ENCODE measurements at places on chromosomes 6 and 20.

DNA sequence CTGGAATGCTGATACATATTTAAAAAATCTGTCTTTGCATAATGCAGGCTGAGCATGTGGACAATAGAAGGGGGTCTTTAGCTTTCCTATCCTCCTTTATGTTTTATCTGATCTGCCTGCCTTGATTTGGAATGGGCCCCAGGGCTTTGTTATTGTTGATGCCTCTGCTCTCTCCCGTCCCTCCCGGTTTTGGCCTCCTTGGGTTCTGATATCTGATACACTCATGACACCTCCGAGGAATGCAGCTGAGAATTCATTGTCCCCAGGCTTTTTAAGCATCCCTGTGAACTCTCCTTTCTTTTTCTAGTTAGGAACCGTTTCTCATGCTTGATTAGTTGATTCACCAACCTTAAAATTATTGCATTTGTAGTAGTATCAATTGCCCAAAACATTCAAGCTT is 185.5 kb upstream of the RALGAPA2 start:
- DNase-seq = no peak

- peak; percentile 53 for DNase-seq
Measured at GRCh38 chr6:29792123-29793035, 35.2 kb upstream of the HLA-G start.

- no peak for DNase-seq
Measured at GRCh38 chr6:114162691-114163347, 180.0 kb downstream of the HS3ST5 start.

DNA sequence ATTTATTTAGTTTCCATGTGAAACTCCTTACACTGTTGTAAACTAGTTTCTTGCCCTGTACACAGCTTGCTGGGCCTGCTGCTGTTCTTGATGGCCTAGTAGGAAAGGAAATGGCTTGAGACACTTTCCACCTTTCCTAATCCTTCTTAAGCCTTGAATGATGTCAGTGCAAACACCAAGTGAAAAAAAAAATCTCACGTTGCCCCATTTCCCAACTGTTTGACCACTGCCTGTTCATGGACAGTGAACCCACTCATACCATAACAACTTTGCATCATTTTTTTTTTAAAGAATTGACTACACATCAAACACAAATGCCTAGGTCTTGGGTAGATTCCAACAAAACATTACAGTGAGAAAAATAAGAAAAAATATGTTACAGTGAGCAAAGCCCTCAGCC is 653.6 kb upstream of the FLRT3 start:
- DNase-seq = no peak

DNA sequence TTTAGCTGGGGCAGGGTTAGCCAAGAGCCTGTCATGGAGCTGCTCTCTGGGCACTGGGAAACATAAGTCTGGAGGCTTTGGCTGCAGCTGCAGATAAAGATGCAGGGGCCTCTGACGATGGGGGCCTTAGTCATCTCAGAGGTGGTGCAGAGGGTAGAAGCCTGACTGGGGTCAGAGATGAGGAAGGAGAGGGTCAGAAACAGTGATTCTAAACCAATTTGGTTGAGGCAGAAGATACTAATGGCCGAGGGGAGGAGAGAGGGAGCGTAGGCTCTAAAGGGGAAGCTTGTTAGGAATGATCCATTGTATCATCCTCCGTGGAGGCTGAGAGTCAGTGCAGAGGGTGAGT is 33.8 kb downstream of the PLEKHG1 start:
- no peak for DNase-seq

GRCh38 chr6:68476611-68477010 is 158.5 kb upstream of the ADGRB3 start:
- DNase-seq = no peak

GRCh38 chr20:22887796-22888195 is 147.3 kb upstream of the SSTR4 start:
- DNase-seq = no peak

DNA sequence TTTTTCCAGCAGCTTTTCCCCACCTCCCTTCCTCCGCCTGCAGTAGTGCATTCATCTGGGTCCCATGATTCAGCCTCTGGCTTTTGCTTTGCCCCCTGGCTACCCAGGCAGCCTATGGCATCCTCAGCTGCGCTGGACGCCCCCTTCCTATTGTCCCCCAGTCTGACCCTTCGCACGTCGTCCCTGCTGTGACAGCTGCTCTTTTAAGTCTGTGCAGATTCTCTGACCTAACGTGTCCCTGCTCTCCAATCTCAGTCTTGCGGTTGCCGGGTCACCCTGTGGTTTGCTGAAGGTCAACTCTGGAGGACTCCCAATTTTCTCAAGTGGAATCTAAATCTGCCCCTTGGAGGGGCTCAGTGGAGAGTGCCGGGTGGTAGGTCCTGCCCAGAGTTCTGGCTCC is 294.3 kb downstream of the CDC5L start:
- no peak for DNase-seq

DNA sequence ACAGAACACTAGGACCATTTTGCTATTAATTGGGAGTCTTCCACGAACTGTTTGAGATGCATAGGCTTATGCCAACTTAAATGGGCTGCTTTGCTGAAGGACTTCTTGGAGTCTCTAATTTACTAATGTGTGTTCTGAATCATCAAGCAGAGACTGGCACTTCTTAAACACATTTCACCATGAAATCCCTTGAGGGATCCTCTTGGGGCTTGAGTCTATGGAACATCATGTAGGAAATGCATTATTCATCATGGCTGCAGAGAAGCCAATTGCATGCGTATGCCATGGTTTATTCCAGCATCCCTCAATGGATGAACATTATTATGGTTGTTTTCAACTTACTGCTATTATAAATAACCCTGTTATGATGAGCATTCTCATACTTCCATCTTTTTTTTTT is 73.4 kb downstream of the FGD2 start:
- no peak for DNase-seq

- DNase-seq = no peak
Measured at GRCh38 chr6:28862077-28862476, 61.7 kb downstream of the TRIM27 start.

DNA sequence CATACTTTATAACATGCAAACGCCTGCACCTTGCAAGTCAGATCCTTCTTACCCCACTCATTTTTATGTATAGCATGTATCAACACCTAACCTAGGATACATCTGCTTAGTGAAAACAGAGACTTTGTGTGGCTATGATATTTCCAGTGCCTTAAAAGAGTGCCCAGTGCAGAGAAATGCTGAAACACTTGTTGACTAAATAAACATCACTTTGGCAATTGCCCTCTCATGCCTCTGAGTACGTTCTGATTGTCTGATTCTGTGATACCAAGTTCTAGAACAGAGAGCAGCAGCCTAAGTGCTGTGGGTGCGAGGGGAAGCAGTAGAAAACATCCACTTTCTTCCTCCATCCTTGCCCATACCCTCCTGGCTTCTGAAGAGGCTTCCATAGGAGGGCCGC is 13.6 kb downstream of the PLEKHG1 start:
- no peak for DNase-seq

DNA sequence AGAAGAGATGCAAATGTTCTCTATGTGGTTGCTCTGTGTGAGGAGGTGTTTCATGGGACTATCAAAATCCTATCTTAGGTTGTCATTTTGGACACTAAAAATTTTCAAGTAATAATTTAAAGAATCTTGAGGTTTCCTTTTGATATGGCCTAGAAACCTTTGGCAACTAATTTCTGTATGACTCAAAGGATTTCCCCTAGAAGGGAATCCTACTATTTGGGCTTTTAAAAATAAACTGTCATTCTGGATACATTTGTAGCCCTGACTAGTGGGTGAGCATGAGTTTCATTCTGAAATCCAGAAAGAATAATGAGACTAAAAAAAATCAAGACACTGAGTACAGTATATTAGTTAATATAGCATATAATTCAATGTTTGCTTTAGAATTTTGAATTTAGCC is 25.5 kb upstream of the RAB23 start:
- DNase-seq = no peak

GRCh38 chr6:40138273-40138720 is 204.0 kb upstream of the MOCS1 start:
- no peak for DNase-seq

DNA sequence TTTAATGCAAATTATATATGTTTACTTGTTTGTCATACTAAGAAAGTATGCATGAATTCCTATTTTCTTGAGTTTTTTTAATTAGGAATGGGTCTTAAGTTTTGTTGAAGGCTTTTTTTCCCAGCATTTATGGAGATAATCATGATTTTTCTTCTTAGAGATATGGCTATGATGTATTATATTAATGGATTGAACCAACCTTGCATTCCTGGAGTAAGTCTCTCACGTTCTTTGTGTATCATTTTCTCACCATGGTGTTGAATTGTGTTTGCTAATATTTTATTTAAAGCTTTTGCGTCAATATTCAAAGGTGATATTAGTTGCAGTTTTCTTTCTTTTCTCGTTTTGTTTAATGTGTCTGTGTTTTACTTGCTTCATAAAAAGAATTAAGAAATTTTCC is 48.4 kb upstream of the SLC35D3 start:
- DNase-seq = no peak

- no peak for DNase-seq
Measured at GRCh38 chr6:49551078-49551865, 804 bp downstream of the C6orf141 start.

DNA sequence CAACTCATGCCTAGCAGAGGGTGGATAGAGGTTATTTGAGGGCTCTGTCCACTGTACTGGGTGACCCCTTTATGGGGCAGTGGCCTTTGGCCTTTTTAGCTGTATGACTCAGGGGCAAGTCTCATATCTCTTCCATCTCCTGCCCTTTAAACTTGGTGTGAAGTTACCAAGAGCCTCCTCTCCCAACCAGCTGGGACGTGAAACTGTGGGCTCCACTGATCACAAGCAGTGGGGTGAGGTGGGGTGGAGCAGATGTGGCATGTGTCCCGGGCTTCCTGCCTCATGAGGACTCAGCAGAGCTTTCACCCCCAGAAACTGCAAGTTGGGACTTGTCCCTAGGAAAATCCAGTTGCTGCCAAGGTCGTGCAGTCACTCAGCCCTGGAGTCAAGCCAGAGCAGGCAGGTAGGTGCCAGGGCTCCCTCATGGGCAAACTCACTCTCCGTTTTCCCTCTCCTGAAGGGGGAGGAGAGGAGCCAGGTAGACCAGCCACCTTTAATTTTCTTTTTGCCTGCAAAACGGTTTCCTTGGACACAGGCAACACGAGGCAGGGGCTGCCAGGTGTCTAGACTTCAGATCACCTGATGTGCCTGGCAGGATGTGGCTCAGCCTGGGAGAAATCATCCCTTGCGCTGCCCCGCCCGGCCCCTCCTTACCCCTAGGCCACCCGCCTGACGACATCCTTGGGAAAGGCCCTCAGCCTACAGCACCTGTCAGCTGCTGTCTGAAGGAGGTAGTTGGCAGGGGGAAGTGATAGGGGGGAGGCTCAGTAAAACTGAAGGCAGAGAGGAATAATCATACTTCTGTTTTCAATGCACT is 4.0 kb downstream of the CDKN1A start:
- DNase-seq = no peak

- no peak for DNase-seq
Measured at GRCh38 chr20:36631646-36632045, 14.3 kb downstream of the SLA2 start.

DNA sequence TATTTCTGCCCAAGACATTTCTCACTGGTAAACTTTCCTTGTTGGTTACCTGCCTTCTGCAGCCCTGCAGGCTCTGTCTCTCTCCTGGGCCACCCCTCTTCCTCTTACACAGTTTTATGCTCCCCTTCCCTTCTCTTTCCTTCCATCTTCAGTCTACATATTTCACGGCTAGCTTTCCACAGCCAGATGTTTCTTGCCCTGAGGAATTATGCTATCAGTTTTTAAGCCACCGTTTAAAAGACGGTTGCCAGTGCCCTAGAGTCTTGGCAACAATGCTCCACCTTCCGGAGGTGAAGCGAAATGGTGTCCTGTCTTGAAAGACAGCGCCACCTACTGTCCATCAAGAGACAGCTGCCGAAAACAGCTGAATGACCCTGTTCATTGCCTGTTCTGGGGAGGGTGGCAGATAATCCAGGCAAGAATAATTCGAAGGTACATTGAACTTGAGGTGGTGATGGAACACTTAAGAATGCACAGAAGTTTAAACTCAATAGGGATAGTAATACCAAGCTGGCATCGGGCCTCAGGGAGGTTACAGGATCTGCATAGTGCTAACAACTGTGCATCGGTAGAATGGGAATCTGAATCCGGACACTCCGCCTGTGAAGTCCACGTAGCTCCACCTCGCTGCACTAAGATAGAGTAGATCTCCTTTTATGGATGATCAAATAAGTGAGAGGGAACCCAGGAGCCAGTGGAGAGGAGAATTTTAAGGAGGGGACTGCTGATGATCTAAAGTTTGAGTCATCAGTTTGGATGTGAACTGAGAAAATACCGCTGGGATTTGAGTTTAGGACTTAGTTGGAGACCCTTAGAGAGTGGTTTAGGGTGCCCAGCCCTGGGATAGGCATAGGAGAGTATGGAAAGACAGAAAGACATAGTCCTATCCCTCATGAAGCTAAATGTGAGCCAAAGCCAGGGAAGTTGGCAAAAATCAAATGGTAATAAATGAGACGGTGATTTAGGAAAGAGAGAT is 4.8 kb upstream of the TRIM40 start:
- DNase-seq = peak; percentile 42

DNA sequence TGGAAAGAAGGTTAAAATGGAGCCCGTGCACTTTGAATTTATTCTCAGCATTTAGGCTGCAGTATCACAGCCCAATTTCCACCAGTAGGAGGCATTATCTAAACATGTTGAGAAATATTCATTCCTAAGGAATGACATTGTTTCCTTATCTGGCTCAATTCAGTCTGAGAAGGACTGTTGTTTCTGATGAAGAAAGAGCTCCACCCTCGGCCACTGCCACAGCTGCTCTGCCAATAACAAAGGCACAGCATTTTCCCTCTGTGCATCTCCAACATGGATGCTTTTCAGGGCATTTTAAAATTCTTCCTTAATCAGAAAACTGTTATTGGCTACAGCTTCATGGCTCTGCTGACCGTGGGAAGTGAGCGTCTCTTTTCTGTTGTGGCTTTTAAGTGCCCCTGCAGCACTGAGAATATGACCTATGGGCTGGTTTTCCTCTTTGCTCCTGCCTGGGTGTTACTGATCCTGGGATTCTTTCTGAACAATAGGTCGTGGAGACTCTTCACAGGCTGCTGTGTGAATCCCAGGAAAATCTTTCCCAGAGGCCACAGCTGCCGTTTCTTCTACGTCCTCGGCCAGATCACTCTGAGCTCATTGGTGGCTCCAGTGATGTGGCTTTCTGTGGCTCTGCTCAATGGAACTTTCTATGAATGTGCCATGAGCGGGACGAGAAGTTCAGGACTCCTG is at the start of gene CALHM5:
Gene CALHM5, plus strand, starts transcription at position 216 of the 687 bp plus-strand sequence. Its CDS starts 58 bp downstream, at position 274.
- no peak for DNase-seq

GRCh38 chr6:75932067-75932466 is 140.4 kb downstream of the IMPG1 start:
- DNase-seq = no peak
